ENCODE measurements at places on chromosomes 5 and 9. TPM values are rescaled to one million over a fixed set of nuclear protein-coding genes. Genes with fewer than 3 reads are reported as not detected.

DNA sequence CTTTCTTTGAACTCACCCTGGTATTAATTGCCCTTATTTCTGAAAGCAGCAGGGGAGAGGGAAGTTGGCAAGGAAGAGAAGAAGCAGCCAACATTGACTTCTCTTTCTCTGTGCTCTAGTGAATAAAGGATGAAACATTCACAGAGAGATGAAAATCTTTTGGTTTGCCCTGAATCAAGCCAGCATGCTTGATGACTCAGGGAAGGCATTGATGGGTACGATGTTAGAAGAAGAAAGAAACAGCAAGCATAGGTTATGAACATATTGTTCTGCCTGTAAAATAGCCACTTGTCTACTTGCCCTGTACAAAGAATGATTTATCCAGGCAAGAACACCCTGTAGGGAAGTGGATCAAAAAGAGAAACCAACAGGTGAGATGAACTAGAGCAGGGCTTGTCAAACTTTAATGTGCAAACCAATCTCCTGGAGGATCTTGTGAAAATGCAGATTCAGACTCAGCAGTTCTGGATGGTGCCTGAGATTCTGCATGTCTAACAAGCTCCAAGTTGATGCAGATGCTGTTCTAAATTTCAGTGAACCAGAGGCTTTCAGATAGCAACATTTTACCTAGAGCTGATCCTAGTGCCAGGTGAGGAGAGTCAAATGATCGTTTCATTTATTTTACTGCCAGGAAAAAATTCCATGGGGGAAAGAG is 586.6 kb upstream of the TLE4 start:
- H3K27me3 ChIP-seq, result no peaks in the 10 kb centered on the region
- no peak for DNase-seq
- no peaks in the 10 kb centered on the region for H3K4me1 ChIP-seq
- H3K36me3 ChIP-seq, result no peaks in the 10 kb centered on the region
- H3K4me3 ChIP-seq, result no peak overlapping the region

DNA sequence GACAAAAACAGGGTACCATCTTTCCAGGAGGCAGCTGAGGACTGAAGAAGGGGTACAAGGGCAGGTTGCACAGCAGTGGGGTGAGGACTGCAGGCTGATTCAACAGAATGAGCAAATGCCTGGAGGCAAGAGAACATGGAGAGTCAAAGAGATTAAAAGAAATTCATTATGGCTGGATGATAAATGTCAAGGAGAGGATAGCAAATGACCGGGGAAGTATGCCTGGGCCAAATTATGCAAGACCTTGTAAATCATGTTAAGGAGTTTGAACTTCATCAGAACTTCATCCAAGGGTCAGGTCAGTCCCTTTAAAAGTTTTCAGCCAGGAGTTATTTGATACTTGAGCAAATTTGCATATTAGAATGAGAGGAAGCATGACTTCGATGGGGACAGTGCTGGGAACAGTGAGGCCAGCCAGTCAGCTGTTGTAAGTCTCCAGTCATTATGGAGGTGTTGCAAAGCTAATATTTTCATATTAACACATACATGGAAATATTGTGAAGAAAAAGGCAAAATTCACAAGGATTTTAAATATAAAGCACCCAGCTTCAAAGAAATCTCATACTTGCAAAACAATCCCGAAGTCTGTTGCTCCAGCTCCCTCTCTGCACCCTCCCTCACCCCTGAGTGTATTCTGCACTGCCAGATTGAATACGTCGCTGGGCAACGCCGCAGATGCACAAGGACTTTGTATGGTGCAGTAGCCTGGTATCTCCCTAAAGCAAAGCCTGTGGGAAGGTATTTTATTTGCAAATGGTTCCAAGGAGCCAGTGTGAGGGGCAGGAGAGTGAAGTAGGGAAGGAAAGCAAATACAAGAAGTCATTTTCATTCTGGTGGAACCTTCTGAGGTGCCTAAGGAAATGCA is 509.8 kb upstream of the TLE4 start:
- no peaks in the 10 kb centered on the region for H3K4me1 ChIP-seq
- no peaks in the 10 kb centered on the region for H3K27me3 ChIP-seq
- H3K36me3 ChIP-seq, result no peaks in the 10 kb centered on the region
- no peak for DNase-seq
- H3K27ac ChIP-seq, result no peak overlapping the region
- H3K4me3 ChIP-seq, result no peak overlapping the region

- H3K27me3 ChIP-seq, result no peaks in the 10 kb centered on the region
- no peak overlapping the region for H3K27ac ChIP-seq
- DNase-seq, result no peak
- no peaks in the 10 kb centered on the region for H3K36me3 ChIP-seq
Measured at GRCh38 chr5:5584236-5584745, 161.8 kb downstream of the ICE1 start.

The TEX48 gene
- polyA plus RNA-seq, result not detected

GRCh38 chr9:126638571-126639132 is 24.9 kb downstream of the LMX1B start:
- no peaks in the 10 kb centered on the region for H3K27me3 ChIP-seq
- H3K27ac ChIP-seq, result no peak overlapping the region
- no peak overlapping the region for H3K4me3 ChIP-seq
- no peaks in the 10 kb centered on the region for H3K36me3 ChIP-seq
- no peaks in the 10 kb centered on the region for H3K4me1 ChIP-seq

DNA sequence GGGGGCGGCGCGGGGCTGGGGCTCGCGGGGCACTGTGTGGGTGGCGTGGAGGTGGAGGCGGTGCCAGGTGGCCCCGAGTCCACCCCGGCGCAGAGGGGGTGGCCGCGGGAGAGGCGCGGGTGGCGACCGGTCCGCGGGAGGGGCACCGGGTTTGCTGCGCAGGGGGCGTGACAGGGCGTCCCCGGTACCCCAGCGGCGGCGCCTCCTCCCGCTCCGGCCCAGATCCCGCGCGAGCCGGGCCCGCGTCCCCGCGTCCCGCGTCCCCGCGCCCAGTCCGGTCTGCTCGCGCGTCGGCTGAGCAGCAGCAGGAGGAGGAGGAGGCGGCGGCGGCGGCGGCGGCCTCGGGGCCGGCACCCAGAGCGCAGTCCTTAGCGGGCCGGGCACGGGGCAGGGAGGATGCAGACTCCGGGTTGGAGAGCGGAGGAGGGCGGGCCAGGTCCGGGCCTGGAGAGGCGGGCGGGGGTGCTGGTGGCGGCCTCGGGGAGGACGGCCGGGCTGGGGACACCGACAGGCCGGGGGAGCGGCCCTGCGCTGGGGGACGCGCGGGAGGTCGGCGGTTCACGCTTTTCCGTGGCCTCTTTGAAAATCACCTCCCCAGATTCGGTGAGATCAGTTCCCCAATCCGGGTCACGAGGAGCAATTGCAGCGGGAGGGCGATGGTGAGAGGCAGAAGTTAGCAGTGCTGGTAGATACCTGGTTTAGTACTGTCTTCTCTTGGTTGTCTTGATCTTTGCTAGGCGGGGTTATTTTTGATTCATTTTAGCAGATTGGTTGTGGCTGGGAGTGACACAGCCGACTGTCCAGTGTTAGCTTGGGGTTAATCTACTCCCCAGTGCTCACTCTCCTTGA is 1.7 kb downstream of the TRIO start:
- peak overlapping the region; percentile 97 for H3K27ac ChIP-seq
- peak; percentile 78 for DNase-seq
- no peaks in the 10 kb centered on the region for H3K36me3 ChIP-seq
- no peaks in the 10 kb centered on the region for H3K27me3 ChIP-seq
- H3K4me1 ChIP-seq, result peaks cover 15% of the 10 kb centered on the region
- H3K4me3 ChIP-seq, result peak overlapping the region; percentile 78

DNA sequence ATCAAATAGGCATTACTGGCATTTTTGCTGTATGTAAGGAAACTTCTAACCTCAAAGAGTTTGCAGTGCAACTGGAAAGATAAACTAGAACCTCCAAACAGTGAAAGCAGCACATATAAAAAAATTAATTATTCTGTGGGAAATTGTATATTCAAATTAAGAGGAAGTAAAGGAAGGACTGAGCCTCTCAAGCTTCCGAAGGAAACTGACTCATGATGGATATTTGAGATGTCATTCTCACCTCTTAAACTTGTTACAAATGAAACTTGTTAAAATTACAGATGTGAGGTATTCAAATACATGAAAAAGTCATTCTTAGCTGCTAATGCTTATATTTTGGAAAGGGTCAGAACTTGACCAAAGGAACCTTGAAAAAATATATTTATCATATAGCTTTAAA is 538.7 kb downstream of the PDE4D start:
- DNase-seq, result no peak
- H3K4me1 ChIP-seq, result peaks cover 8% of the 10 kb centered on the region
- H3K4me3 ChIP-seq, result no peak overlapping the region
- H3K27ac ChIP-seq, result no peak overlapping the region

DNA sequence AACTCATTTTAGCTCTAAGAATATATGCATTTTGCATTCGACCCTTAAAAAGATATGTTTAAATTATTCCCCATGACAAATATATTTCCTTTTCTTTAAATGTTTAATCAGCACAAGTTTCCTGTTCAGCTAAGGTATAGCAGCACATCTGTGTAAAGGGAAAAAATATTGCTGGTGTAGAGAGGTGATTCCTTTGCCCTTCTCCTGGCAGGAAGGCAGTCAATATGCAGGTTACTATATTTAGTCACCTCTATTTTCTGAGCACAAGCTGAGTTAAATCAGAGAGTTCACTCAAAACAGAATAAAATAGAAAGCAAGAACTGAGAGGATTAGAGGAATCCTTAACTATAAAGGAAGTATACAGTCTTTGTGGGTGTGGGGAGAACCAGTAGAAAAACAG is 274.4 kb upstream of the PCSK5 start:
- no peaks in the 10 kb centered on the region for H3K27me3 ChIP-seq
- DNase-seq, result no peak

- no peak overlapping the region for H3K4me3 ChIP-seq
- H3K36me3 ChIP-seq, result no peaks in the 10 kb centered on the region
- no peaks in the 10 kb centered on the region for H3K4me1 ChIP-seq
- DNase-seq, result no peak
Measured at GRCh38 chr5:14801792-14802191, 69.8 kb downstream of the ANKH start.

- H3K36me3 ChIP-seq, result no peaks in the 10 kb centered on the region
- no peak overlapping the region for H3K4me3 ChIP-seq
- no peaks in the 10 kb centered on the region for H3K4me1 ChIP-seq
Measured at GRCh38 chr5:148898413-148899075, 72.1 kb downstream of the ADRB2 start.
